ENCODE measurements at places on chromosomes 12 and 14.

- no peak for DNase-seq
Measured at GRCh38 chr12:56159482-56160192, 1.5 kb downstream of the MYL6 start.

DNA sequence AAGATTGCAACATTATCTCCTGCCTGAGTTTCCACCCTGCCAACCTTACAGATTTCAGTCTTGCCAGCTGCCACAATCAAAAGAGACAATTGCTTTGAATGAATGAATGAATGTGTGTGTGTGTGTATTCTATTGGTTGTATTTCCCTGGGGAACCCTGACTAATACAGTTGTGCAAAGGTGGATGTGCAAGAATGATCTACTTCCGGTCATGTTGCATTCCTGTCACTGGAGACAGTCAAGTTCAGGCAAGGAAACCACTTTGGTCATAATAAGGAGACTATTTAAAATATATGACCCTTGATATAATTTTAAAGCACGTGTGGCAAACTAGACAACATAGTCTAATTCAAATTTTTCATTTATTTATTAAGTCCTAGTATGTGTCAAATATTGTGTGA is 13.1 kb downstream of the RERG start:
- no peak for DNase-seq

- DNase-seq, result no peak
Measured at GRCh38 chr12:55727643-55728185, 1.1 kb downstream of the CD63 start.

GRCh38 chr14:88422919-88423650 is 37.6 kb downstream of the SPATA7 start:
- DNase-seq, result no peak

GRCh38 chr12:27779416-27779919 is 565 bp upstream of the KLHL42 start:
- DNase-seq, result no peak

GRCh38 chr12:29310899-29311298 is 70.1 kb downstream of the ERGIC2 start:
- no peak for DNase-seq

GRCh38 chr12:50751948-50752721 is 11.8 kb upstream of the ATF1 start:
- DNase-seq, result no peak

GRCh38 chr14:99758872-99759545 is 34.2 kb upstream of the EML1 start:
- no peak for DNase-seq

DNA sequence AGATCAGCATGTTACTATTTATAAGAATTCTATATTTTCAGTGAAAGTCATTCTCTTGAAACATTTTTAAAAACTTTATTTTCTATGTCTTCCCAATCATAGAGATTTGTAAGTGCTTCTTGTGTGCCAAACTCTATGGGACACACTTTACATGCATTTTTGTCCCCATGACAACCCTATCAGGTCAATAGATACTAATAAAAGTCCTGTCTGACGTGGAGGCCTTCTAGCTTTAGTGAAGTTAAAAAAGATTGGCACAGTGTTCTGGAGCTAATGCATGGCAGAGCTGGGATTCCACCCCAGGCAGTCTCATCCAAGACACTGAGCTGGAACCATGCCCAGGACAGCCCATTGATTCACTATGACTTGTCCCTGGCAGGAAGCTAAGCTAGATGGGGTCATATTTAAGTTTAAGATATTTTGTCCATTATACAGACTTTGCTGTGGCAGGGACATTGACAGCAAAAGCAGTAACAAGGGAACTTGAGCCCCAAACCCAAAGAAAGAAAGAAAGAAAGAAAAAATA is 28.1 kb downstream of the TTC6 start:
- no peak for DNase-seq

GRCh38 chr12:9260931-9261330 is 52.7 kb upstream of the PZP start:
- DNase-seq, result no peak

DNA sequence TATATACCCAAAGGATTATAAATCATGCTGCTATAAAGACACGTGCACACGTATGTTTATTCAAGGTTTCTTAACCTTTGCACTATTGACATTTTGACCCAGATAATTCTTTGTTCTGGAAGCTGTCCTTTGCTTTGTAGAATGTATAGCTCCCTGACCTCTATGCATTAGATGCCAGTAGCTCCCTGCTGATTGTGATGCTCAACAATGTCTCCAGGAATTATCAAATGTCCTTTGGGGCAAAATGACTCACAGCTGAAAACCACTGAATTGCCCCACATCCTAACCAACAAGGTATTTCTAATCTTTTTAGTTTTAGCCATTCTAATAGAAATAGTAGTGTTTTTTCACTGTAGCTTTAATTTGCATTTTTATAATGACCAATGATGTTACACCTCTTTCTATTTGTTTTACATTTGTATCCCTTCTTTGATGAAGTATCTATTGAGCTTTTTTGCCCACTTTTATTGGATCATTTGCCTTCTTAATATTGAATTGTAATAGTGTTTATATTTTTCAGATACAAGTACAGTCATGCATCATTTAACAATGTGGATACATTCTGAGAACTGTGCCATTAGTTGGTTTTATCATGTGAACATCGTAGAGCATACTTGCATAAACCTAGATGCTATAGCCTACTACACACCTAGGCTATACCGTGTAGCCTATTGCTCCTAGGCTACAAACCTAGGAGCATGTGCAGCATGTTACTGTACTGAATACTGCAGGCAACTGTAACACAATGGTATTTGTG is 10.4 kb upstream of the NOPCHAP1 start:
- DNase-seq, result no peak

DNA sequence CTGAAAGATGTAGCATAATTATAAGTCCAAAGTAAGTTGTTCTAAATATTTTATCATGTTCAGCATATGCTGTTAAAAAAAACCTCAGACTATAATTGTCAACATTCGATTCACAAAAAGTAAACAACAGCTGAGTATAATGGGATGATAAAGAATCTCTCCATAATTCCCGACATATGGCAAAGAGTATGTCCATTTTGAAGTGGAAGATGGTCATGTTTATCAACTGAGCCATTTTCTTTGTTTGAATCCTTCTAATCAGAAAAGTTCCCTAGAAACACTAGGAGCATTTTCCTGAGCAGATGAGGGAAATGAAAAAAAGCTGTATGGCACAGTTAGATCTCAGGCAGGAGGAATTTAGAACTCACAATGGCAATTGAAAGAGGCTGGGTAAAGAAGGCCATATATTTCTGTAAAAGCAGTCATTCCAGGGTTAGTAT is 192.1 kb upstream of the AMIGO2 start:
- DNase-seq, result no peak

DNA sequence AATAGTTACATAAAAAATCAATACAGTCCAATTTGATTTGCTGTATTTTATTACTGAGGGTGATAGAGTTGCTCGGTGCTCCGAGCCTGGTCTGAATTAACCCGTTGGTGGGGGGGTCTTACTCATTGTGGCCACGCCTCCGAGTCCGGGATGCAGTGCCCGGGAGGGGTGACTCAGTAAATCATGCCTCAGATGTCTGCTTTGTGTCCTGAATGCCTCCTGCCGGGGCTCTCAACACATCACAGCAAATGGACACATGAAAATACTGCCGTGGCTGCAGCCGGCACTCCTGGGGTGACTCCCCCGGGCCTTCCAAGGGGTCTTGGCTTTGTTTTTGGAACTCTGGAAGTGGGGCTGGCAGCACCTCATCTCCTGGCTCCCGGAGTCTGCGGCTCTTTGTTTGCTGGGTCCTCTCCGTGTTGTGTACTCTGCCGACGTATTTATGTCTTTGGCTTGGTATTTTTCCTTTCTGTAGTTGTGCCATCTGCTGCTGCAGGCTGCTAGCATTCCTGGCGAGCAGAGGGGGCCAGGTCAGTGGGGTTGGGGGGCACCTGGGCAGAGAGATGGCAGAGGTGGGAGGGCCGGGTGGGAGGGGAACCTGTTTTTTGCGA is 129.0 kb downstream of the AACS start:
- no peak for DNase-seq

DNA sequence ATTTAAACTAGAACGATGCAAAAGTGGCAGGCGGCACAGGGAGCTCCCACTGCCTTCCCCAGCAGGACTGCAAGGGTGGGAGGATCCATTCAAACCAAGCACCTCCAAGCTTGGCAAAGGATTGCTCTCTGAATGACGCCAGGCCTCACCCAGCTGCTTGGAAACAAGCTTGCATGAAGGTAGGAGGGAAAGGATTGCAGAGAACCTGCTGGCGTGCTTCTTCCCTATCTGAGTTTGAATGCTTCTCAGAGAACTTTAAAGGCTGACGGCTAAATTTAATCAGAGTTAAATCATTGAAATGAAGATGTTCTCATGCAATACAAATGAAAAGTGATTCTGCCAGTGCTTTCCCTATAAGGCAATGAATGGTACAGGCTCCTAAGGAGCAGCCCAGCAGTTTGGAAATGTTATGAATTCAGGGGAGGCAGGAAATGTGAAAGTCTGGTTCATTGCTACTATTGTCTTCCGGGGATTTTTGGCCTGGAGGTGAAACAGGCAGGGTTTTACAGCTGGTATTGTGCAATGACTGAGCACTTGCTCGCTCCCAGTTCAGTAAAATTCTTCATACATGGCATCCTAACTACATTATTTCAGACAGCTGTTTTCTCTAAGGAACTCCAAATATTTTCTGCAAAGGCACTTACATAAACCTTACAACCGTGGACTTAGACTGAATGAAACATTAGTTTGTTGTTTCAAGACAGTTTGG is 31.9 kb upstream of the DUSP6 start:
- no peak for DNase-seq

DNA sequence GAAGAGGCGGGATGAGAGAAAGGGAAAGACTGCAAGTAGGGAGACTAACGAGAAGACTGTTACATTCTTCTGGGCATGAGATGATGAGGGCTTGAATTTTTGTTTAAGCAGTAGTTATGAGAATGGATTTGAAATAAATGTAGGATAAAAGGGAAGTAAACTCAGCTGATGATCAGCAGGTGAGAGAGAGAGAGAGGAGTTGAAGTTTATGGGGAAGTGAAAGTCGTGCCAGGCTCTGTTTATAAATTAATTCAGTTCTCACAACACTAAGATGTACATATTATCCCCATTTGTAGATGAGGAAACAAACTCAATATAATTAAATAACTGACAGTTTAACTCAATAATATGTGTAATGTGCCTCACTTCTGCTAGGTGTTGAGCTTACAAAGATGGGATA is 170.0 kb upstream of the RMST start:
- no peak for DNase-seq

DNA sequence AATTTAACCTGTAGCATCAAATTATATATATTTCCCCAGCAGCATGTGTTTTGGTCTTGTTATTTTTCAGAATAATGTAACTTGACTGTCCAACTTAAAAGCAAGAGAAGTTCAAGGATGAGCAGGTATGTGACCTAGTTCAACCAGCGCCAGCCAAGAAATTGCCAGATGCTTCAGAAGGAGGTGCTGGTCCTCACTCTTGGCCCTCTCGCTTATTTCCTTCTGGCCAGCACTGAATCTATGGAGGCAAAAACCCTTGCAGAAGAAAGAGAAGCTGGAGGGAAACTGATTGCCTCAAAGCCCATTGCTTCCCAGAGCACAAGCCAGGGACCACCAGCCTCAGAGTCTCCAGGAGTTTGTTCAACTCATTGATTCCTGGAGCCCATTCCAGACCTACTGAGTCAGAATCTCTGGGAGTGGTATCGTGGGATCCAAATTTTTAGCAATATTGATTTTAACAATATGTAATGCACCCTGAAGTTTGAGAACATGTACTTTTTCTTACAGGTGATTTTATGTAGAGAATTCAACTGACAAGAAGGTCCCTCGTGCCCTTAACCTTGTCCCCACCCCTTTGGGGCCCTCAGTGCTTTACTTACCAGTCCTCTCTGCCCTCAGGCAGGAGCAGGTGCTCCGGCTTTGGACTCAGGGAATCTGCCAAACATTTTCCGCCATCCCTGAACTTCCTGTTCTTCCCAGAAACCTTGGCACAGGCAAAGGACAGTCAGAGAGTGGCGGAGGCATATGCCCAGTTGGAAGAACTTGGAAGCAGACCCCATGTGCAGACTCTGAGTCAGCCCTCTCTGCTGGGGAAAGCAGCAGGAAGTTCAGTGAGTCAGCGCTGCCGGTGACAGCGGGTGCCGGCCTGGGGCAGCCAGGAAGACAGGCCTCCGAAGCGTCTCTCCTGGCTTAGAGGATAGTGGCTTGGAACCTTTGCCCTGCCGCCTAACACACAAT is 10.4 kb downstream of the BEST3 start:
- DNase-seq, result no peak

- DNase-seq, result no peak
Measured at GRCh38 chr12:1660304-1661187, 30.3 kb upstream of the ADIPOR2 start.

DNA sequence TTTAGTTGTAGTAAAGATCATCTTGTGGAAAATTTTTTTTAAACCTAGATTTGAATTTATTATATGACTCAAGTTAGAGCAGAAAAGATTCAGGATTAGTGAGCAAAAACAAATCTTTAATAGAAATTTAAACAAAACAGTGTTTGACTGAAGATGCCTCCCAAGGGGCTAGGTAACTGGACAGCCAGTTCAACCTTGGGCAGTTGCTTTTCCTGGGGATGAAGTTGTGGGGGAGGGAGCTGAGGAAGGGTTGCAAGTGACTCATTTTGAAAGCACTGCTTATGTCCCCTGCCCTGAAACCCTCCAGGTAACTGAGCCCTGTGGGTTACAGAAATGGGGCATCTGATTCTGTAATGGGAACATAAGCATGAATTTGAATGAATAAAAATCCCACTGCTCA is 13.1 kb downstream of the CFAP54 start:
- DNase-seq, result no peak

GRCh38 chr12:56321027-56321426 is 5.2 kb upstream of the CNPY2 start:
- no peak for DNase-seq

DNA sequence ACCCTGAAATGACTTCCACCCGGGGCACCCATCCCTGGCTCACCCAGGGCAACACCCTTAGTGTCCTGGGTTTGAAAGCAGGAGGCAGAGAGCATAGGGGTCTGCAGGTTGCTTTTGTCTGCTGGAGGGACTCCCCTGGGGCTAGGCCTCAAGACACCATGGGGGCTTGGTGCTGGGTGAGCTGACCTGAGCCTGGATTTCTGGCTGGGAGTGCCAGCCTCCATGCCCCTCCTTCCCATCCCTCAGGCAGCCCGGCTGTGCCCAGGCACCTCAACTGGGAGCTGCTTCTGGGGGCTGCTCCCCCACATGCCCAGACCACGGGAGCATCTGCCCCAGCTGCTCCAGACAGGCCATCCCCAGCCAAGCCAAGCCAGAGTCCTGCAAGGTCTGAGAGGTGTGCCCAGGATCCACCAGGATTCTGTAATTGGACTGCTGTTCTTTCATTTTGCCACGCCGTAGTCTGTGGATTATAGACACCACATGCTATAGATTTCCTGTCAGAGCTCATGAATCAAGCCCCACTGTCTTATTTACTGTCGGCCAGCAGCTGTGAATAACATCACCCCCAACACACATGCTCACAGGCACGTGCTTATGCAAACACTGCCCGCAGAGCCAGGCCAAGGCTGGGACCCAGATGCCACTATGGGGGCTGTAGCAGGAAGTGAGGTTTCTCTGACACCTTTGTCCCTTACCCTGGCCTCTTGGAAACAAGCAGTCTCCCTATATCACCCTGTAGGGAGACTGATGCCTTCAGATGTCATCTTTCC is 29.4 kb upstream of the ESRRB start:
- no peak for DNase-seq
